SK-MEL-5 (cell line): ENCODE measurements at places on chromosomes 13 and 19. TPM values are rescaled to one million over a fixed set of nuclear protein-coding genes. Genes with fewer than 3 reads are reported as not detected.

The PABPC3 gene
- total RNA-seq = 0.11 and 0.13 TPM in 2 replicates

The KLHL1 gene
- 0.03 and 0.08 TPM in 2 replicates for total RNA-seq

The TNFSF11 gene
- not detected in 2 replicates for total RNA-seq

The LILRB1 gene
- total RNA-seq = not detected in 2 replicates

The CCDC122 gene
- total RNA-seq = 8.1 and 11.7 TPM in 2 replicates

The SYNGR4 gene
- not detected in 2 replicates for total RNA-seq
